ENCODE measurements at places on chromosomes 3 and 15.
A peak's percentile ranks its signal among the peaks of the same experiment; 100 is the strongest.

DNA sequence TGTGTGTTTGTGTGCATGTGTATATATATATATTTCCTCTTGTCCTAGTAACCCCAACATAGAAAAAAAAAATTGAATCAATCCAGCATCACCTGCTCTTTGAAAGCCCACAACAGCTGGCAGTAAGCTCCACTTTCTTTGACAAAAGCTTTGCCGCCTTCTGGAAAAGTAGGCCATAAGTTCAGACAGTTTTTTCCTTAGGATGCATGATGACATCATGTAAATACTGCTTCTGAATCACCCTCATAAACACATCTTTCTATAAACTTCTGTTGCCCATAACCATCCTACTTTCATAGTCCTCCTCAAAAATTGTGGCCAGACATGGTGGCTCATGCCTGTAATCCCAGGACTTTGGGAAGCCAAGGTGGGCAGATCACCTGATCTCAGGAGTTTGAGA, 67.4 kb downstream of the CSNK1G1 start:
- no peak for DNase-seq

DNA sequence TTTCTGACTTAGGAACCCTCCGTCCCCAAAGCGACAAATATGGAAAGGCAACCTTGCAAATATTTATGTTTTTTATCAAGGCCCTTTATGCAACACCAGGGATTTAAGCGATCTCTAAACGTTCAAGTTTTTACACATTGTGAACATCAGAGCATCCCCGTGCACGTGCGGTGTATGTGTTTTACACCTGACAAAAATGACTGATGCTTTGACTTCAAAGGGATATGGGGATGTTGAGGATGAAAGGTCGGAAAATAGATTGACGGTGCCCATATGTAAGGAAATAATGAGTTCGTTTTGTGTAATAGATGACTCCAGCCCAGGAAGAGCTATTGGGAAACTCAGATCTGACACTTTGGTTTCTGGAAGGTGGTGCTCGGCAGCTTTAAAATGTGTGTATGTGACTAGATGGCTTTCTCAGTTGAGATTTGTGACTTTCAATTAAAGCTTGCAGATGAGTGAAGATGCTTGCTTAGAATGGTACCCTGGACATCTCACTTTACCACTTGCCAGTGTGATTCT, 866 bp downstream of the SLC49A4 start:
- DNase-seq = no peak

DNA sequence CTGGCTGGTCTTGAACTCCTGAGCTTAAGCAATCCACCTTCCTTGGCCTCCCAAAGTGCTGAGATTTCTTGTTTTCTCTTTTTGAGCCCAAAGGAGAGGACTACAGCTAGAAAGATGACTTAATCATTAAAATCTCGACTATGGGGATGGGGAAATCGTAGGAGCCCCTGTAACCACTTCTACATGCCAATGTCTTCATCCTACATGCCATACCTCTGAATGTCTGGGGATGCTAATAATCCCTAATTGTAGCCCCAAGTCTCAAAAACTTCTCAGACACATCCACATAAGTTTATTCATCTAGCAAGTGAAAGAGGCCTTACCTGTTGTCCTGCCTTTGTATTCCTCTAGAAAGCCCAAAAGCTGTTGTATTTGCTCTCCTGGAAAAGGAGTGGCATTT, 3.7 kb upstream of the RHOV start:
- DNase-seq = no peak

DNA sequence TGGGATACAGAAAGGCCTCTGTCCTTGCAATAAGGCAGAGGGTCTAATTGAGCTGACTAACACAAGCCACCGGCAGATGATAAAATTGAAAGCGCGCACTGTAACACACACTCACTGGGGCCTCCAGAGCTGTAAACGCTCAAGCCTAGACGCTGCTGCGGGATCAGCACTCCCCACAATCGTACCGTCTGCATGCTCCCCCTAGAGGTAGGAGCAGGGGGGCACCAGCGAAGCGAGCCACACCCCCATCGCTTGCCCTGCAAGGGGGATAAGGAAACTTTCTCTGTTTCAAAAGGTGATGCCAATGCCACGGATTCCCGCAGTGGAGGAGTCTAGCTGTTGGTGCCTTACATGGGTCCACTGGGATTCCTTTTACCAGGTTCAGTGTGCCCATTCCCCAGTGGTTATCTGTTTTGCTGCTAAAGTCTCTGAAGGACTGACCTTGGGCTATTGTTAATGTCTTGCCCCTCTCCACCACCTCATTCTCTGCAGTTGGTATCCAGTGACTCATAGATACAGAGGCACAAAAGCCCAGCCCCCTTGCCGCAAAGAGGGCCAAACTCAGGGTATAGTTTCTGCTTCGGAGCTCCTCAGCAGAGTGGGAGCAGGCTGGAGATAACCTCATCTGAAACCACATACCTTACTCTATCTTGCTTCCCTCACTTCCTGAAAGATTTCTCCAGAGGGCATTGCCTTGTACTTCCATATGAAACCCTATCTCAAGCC, 139.3 kb upstream of the KBTBD8 start:
- no peak for DNase-seq

DNA sequence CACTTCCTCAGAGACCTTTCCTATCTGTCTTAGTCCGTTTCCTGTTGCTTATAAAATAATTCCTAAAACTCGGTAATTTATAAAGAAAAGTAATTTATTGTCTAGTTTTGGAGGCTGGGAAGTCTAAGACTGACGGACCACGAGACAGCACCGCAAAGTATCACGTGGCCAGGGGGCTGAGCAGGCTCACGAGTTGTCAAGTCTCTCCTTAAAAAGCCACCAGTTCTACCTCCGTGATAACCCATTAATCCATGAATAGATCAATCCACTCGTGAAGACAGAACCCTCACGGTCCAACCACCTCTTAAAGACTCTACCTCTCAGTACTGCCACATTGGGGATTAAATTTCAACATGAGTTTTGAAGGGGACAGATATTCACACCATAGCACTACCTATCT, 821 bp downstream of the LINS1 start:
- DNase-seq = peak; percentile 54

DNA sequence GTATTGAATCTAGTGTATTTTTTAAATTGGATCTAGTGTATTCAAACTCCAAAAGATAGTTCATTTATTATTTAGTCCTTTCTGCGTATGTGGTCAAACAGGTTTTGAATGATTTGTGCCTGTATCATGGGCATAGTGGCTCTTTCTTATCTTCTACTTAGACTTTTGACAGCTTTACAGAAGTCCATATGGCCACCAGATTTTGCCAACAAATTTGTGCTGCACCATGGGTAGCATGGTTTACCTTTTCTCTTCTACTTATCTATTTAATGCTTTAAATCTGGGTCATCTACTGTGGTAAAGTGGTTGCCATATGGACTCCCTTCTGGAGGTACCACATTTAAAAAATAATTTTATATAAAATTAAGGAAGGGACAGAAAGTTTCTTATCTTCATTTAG, 66.9 kb upstream of the CADM2 start:
- no peak for DNase-seq

GRCh38 chr15:96150254-96150653, 180.2 kb upstream of the NR2F2 start:
- DNase-seq = no peak

DNA sequence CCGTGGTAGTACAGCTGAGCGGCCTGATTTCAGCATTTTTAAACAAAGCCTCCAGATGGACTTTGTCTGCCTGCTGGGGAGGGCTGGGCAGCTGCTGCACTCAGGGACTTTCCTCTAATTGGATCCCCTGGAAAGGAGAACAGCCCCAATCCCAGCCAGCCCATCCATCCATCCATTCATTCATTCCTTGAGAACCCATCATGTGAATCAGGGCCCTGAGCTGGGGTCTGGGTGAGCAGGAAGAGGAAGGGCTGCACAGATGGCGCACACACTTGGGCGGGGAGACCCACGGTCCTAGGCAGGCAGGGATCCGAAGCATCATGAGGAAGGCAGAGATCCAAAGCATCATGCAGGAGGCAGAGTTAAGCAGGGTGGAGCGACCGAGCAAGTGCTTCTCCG, 45.7 kb downstream of the TPRA1 start:
- no peak for DNase-seq

GRCh38 chr15:78730955-78731354, 80.3 kb downstream of the ADAMTS7 start:
- peak; percentile 1 for DNase-seq

DNA sequence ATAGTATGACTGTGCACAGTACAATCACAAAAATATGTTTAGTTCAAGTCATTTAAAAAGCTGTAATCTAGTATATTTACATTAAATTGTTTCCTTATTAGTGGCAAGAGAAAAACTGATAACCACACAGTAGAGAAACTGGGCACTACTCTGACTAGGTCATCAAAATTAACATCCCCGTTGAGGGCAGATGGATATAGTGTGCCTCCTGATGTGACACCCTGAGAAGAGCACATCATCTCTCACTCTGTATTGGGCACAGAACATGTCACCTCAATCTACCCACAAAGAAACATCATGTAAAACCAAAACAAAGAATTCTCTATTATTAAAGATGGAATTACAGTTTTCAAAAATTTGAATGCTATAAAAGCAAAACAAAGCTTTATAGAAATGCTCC, 221.9 kb upstream of the NANOGP8 start:
- DNase-seq = no peak

DNA sequence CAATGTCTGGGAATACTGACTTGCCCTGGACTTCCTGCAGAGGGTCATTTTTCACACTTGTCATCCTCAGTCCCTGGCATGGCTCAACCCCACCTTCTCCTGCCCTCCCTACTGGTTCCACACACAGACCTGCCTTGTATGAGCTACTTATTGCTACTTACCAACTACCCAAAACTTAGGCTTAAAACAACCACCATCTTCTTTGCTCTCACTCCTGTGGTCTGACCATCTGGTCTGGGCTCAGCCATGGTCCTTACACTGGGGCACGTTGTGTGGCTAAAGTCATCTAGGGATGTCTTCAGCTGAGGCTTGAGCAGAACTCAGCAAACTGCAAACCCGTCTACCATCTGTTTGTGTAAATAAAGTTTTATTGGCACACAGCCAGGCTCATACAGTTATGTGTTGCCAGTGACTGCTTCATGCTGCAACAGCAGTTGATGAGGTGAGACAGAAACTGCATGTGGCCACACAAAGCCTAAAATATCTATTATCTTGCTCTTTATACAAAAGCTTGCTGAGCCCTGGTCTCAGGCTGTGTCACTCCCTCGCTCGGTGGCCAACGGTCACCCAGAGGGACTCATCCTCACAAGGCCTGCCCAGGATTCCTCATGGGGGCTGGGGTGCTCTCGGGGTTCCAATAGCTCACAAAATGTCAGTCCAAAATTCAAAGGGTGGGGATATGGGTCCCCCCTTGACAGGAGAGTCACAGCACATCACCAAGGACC, 43.5 kb downstream of the KLF15 start:
- DNase-seq = no peak

- no peak for DNase-seq
Observed at GRCh38 chr3:172708921-172709773, 1.7 kb downstream of the NCEH1 start.

DNA sequence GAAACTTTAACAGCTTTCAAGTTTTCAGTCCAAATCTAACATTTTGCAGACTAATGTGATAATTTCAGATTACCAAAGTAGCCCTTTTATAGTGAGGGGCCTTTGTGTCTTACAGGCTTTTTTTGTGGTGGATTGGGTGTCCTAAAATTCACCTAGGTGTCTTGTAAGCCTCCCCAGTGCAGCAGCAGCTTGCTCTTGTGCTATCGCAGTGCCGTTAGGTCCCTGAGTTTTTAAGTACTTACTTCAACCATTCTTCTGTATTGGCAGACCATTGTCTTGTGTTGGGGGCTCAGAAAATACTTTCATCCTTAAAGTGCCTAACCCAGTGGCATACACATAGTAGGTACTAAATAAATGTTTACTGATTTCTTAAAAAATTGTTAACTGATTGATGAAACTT, 2.1 kb downstream of the PDE8A start:
- no peak for DNase-seq

DNA sequence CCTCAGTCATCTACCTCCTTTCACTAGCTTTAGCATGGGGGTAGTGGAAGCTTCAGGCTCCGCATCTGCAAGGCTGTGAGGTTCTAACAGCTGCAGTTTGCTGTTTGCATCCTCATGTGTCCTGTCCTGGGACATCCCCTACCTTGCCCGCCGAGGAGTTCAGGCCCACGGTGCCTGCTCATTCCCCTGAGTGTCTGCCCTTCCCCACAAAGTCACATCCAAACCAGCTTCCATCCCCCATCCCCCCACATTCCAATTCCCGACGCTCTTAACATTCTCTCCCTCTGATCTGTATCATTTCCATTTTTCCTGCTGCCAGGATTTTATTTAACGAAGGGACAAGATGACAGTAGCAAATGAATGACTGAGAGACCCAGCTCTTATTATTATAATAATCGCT, 43.8 kb downstream of the HRH1 start:
- DNase-seq = no peak

GRCh38 chr15:58909616-58910015, 23.9 kb downstream of the SLTM start:
- no peak for DNase-seq

- DNase-seq = no peak
Observed at GRCh38 chr3:171396048-171396447, 64.2 kb downstream of the TNIK start.

DNA sequence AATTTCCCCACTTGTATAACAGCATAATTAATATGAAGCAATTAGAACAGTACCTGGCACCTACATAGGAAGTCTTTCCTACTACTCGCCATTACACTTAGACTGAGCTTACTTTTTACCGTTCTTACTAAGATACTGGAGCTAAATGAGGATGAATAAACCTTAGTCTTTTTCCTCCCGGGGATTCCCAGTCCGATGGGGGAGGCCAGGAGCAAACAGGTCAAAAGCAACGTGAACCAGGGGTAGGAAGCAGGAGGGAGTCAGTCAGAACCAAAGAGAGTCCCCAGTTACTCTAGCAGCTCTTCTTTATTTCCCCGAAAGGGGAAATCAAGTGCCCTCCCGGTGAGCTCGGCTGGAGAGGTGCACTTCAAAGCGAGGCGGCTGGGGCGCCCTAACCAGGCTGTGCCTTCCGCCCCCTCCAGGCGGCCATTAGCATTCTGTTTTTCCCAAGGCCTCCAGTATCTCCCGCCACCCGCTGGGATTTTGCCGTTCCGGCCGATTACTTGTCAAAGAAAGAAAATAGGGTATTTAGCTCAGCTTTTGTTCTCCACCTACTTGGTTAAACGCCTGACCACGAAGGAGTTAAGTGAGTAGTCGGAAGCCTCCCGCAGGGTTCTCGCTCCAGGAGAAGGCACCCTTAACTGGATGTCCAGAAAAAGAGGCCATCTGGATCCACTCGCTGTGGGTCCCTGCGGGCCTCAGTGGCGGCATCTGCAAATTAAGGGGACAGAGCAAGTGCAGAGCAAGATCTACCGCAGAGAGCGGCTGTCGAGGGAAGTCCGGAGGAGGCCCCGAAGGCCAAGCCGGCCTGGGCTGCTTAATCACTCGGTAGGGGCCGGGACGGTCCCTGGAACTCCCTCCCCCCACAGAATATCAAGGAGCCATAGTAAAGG, 6.3 kb upstream of the EOMES start:
- DNase-seq = peak; percentile 58

- no peak for DNase-seq
Observed at GRCh38 chr15:70792171-70792573, 28.8 kb upstream of the UACA start.

- DNase-seq = no peak
Observed at GRCh38 chr15:77030048-77030927, 35.4 kb downstream of the PSTPIP1 start.

GRCh38 chr3:189025866-189026265, 145.9 kb upstream of the TPRG1 start:
- no peak for DNase-seq
